NCI-H1694 treated with DMSO at 0.1 percent for 48 hours (cell line): ENCODE measurements at places on chromosomes 7 and 10.
A peak's percentile ranks its signal among the peaks of the same experiment; 100 is the strongest.

- no peak for DNase-seq
Measured at GRCh38 chr10:69439813-69440506, 11.3 kb upstream of the TSPAN15 start.

GRCh38 chr7:3916146-3916545 lies 615.1 kb downstream of the SDK1 start:
- DNase-seq: no peak

- no peak for DNase-seq
Measured at GRCh38 chr7:74364061-74364460, 74.9 kb downstream of the CLIP2 start.

GRCh38 chr10:79140855-79141254 lies 72.1 kb downstream of the ZMIZ1 start:
- DNase-seq: no peak

- no peak for DNase-seq
Measured at GRCh38 chr10:78205457-78206016, 171.9 kb downstream of the RPS24 start.

- DNase-seq: no peak
Measured at GRCh38 chr7:34373940-34374339, 284.1 kb upstream of the NPSR1 start.

DNA sequence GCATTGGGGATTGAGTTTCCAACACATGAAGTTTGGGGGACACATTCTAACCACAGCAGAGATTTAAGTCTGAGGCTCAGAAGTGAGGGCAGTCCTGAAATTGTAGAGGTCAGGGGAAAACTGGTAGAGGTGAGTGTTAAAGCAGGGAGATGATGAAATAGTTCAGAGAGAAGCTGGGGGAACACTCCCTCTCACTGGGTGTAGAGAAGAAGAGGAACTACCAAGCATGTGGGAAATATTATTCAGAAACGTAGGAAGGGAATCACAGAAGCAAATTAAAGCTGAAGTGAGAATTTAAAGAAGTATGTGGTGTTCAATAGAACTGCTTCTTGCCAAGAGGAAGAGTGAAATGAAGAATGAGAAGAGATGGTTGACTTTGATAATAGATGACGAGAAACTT lies 121.5 kb upstream of the FAM3C start:
- DNase-seq: no peak

- no peak for DNase-seq
Measured at GRCh38 chr10:93336110-93336509, 146.0 kb downstream of the MYOF start.

DNA sequence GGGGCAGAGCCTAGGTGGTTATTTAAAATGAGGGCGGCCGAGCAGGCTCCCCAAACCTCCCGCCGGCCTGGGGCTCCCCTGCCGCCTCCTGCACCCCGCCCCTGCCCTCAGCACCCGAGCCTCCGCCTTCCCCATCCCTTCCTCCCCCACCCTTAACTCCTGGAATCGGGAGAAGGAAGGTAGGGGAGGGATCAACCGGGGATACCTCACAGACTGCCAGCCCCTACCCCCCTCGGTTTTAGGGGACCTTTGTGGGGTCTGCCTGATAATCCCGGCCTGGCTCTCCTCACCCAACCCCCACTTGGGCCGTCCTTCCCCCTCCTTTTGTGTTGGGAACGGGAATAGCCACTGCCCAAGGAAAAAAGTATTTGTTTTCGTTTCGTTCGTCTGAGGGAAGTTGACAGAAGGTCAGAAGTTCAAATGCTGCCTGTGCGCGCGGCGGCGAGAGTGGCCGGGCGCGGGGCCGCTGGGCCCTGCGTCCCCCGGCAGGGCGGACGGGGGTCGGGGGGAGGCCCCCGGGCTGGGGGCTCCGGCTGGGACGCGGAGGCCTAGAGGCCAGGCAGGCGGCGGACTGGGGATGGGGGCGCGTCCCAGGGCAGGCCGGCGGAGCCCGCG lies 2.8 kb downstream of the SHH start:
- no peak for DNase-seq

DNA sequence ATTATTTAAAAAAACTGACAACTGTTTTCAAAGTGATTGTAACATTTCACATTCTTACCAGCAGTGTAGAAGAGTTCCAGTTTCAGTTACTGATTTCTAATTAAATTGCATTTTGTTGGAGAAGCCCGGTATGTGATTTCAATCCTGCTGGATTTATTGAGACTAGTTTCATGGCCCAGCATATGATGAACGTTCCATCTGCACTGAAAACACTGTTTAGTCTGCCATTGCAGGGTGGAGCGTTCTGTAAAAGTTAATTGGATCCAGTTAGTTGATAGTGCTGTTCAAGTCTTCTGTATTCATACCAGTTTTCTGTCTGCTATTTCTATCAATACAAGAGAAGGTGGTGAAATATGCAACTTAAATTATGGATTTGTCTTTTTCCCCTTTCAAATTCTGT lies 37.3 kb upstream of the CCNY start:
- DNase-seq: no peak

DNA sequence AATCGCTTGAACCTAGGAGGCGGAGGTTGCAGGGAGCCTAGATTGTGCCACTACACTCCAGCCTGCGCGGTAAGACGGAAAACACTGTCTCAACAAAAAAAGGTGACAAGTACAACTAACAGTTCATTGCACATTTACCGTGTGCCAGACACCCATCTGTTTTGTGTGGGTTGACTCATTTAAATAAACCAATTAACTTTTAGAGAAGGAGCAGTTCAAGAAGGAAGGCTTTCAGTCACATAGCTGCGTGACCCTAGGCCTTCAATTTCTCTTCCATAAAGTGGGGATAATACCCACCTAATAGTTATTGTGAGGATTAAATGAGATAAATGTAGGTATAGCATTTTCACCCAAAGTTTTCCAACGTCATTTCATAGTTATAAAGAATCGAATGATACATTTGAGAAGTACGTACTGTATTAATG lies 52.3 kb upstream of the KDM7A start:
- DNase-seq: no peak

DNA sequence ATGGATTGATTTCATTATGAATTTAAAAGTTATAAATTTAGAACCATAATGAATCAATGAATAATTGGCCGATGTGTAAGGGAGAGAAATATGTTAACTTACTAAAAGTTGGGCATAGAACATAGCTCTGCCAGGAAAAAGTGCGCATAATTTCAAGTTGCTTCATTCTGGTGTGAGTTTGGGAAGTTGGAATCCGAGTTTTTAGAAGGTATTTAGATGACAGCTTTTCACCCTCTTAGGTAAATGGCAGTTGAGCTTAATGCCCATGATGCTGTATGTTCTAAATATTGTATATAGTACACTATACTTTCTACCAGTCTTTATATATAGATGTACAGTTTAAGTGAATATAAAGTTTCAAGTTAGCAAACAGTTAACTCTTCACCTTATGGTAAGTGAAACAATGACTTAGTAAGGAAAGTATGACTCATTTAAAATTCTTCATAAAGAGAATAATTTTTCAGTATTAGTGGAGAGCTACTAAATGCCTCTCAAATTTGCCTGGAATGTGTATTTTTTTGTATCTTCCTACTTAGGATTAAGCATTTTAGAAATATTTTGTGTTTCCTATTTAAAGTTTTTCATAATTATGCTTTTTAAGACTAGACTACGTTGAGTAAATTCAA lies 1.6 kb downstream of the C1GALT1 start:
- DNase-seq: no peak

DNA sequence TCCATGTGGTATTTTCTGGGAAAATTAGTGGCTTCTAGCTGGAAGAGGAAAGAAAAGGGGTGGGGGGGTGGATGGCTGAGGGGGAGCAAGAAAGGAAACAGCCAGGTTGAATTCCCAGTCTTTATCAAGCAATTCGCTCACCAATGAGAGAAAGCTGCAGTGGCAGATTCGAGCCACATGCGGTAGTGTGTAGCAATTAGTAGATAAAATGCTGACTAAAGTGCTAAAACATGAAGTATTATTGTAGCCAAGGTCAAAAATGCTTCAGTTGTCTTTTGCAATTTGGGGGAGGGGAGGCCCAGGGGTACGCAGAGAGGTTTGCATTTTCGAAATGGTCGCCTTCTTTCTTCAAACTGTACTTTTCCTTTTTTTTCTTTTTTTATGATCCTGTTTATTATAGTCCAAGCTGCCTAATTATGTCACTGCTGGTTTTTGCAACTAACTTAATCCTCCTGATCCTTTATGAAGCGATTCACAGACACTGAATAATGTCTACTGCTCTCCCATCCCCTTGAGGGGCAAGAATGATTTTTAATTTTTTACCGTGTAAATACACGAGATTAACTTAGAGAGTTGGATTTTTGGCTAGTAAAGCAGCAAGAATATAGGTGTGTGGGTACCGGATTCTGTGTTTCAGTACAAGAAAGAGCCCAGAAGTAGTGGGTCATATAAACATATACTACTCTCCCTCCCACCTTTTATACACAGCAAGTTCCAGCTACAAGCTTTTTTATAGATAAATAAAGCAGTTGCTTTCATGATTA lies 3.6 kb upstream of the ARID5B start:
- DNase-seq: peak; percentile 36

GRCh38 chr10:131792011-131792651 lies 108.7 kb upstream of the PPP2R2D start:
- no peak for DNase-seq

DNA sequence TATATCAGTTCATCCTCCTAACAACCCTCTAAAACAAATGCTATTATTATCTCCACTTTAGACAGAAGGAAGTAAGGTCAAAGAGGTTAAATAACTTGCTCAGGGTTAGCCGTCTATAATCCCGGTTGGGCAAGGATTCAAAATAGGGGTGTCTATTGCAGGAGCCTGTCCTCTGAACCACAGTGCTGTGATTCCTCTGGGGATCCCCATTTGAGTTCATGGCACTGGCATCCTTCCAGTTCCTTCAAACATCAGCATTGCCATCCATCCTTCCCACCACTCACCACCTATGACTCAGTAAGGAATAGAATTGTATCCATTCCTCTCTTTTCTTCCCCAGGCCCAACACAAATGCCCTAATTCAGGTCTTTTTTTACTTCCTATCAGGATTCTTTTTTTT lies 25.6 kb downstream of the HPS6 start:
- DNase-seq: no peak

GRCh38 chr10:101558671-101559595 lies 29.1 kb downstream of the POLL start:
- DNase-seq: no peak

DNA sequence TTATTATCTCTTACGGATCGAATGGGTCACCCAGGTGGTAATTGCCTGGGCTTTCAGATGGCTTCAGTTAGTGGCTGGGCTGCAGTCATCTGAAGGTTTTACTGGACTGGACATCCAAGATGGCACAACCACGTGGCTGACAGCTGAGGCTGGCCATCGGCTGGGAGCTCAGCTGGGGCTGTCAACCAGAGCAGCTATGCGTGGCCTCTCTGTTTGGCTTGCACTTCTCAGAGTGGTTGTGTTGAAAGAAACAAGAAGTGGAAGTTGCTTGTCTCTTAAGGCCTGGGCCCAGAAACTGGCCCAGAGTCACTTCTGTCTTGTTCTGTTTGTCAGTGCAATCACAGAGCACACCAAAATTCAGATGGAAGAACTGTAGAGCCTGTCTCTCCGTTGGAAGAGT lies 5.7 kb upstream of the GDI2 start:
- no peak for DNase-seq

DNA sequence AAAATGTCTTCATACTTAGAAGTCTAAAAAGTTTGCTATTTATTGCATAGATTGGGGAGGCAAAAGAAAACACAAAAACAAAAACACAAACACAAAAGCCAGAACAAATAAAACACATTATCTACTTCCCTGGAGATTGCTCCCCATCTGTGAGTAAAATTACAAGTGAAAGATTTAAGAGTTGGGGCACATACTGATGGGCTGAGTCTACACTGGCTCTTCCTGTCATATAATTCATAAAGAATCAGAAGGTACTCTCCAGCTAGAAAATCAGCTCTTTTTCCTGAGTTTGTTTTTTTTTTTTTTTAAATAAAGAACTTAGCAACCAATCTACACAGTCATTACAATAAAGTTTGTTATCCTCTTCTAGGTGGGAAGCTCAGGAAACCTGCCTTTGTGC lies 192.4 kb upstream of the LRRN3 start:
- no peak for DNase-seq

DNA sequence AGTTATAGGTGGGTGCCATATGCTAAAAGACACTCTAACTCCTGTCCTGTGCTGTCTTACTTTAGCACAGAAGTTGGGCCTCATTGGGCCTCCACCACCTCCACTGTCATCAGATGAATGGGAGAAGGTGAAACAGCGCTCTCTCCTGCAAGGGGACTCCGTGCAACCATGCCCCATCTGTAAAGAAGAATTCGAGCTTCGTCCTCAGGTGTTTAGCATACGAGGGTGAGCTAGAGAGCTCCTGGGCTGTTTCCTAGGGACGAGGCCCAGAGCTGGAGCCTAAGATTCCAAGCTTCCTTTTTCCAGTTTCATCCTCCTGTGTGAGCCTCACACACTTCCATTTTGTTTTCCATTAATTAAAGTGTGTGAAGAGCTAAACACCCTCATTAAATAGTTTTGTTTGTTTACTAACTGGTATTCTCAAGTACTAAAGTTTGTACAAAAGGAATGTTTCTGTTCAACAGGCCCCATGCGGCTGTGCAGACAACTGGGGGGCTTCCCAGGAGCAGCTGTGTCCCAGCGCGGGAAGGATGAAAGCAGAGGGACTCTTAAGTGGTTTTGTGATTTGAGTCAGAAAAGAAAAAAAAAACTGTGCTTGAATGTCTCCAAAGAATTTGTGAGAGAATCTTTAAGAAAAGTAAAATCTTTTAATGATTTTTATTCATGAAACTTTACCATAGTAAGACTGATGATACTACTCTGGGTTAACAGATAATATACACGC lies 14.1 kb downstream of the RNF32 start:
- DNase-seq: no peak

DNA sequence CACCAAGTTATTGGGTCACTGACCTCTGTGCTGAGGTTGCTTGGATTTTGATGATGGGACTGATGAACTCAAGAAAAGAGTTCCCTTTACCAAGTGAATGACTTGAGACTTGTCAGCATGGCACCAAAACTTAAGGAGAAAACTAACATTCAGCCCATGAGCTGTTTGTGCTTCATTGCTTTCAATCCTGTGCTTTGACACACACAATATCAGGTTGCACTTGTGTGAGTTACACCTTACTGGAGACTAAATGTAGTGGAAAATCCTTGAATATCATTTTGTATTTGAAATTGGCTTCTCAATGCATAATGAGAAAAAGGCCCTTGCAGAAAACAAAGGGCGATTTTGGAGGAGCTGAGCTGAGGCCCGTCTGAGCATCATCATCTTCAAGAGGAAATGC lies 2.7 kb downstream of the BAG3 start:
- DNase-seq: no peak
